ENCODE measurements at places on chromosomes 7 and 10. TPM values are rescaled to one million over a fixed set of nuclear protein-coding genes. Genes with fewer than 3 reads are reported as not detected.
A peak's percentile ranks its signal among the peaks of the same experiment; 100 is the strongest.

DNA sequence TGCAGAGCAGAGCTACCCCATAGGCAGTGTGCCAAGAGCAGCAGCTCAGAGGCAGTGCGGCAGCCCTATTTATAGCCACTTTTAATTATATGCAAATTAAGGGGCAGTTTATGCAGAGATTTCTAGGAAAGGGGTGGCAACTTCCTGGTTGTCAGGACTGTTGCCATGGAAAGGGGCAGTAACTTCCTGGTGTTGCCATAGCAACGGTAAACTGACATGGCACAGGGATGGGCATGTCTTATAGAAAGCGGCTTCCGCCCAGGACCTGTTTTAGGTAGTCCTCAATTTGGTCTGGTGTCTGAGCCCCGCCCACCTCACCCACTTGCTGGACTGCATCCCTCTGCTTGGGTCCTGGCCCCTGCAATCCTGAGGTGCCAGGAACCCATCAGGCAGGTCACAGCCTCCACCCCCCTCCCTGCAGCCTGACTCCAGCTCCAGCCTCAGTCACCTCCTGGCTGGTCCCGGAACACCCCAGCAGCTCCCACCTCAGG lies 115.8 kb downstream of the TMEM130 start:
- peak; percentile 15 for DNase-seq

DNA sequence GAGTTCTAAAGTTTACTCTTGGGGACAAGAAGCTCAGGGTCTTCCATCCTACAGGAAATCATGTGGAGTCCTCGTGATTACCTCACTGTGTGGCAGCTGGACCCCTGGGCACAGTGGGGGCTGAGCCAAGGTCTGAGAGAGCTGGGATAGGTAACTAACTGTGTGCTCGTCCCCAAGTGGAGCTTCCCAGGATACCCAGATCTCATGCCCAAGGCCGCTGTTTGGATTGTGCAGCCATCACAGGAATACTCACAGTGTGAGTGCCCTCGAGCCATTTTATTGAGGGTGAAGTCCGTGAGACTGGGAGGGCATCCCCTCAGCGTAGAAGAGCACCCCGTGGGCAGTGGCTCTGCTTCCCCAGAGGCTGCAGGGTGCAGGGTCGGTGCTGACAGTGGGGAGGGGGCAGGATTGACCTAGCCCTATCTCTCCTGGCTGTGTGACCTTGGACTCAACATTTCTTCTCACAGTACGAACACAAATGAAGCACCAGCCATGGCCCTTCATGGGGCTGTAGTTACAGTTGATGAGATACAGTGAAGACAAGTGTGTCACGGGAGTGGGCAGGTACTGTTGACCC lies 69.6 kb upstream of the LEP start:
- DNase-seq: no peak

DNA sequence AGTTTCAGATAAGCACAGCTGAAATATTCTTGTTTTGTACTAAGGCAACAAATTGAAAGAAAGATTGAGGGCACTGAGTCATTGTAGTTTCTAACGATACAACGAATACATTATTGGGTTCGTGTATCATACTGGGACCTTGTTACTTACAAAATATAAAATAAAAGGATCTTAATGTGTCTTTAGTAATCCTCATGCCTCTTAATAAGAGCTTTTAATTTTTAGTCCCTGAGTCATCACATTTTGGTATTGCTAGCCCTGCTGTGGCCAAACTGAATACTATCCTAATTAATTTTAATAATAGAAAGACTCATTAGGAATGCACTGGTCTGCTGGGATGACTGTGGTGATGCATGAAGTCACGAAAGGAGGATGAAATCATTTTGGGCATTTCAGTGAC lies 309.7 kb downstream of the EXOC4 start:
- DNase-seq: no peak

Gene HOXA13
- under 0.01 TPM for total RNA-seq

Gene CWF19L1
- total RNA-seq: 37.0 TPM

Gene TUBB8
- total RNA-seq: 0.09 TPM

Gene DNAAF5
- total RNA-seq: 19.2 TPM

Gene VENTX
- not detected for total RNA-seq

- DNase-seq: no peak
Measured at GRCh38 chr10:131358741-131359442, 47.4 kb upstream of the TCERG1L start.

Gene PRRT4
- not detected for total RNA-seq

DNA sequence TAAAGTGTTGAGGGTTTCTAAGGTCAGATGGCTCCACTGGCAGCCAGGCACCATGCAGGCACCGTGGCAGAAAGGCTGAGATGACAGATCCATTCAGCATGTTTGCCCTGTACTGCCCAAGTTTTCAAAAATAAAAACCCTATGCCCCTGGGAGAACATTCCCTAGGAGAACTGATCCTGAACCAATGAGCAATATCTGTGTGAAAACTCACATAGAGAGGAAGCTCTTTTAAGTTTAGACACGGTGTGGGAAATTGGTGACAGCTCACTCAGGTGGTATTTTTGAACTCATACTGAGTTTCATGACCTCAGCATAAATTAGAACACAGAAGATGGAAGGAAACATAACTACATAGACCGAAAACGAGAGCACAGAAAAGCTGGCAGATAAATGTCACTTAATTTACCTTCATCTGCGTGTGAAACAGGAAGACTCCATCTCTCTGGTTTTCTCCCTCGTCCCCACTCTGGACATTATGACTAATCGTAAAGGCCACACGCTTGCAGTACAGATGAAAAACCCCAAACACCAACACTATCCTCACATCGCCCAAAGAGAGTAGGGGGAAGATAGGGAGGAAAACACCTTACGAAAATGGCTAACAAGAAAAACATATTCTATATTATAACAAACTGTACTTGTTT lies 127.8 kb downstream of the ICA1 start:
- DNase-seq: no peak

DNA sequence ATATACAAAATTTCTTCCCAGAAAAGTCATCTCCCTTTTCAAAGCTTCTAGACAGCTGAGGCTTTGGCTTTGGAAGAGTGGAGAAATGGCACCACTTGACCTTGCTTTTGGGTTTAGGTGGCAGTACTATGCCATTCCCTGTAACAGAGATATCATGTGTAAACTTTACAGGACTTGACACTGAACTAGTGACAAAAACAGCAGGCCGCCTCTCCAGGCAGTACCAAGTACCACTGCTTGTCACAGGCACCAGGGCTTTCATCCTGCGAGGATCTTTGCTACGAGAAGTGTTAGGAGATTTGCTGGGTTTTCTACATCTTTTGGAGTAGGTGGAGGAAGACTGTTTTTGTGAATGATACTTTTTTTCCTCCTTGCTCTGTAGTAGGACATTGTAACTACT lies 32.6 kb upstream of the ANLN start:
- DNase-seq: no peak

DNA sequence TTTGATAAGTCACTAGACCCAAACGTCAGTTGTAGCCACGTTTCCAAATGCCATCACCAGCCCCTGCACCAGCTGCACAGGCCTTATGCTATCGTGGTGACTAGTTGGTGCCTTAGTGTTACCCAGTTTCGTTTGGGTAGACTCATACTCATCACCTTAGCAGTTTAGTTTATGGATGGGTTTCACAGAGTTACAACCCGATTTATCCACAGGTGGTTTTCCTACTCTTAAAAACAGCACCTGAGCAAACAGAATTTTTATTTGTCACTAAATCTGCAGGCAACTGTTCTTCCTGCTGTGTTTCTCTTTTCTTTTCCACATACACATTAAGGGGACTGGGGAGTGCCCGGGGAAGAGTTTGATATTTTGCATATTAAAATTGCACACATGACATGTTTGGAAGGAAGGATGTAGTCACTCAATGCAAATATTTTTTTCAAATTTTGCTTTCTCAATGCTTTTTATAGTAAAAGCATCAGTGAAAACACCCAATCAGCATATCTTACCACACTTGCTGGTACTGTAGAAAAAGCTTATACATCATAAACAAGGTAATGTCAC lies 41.6 kb downstream of the PDSS1 start:
- DNase-seq: no peak

Gene PWWP2B
- total RNA-seq: 16.3 TPM

GRCh38 chr10:10774416-10774815 lies 243.3 kb upstream of the CELF2 start:
- no peak for DNase-seq

Gene SLC26A4
- 8.0 TPM for total RNA-seq

DNA sequence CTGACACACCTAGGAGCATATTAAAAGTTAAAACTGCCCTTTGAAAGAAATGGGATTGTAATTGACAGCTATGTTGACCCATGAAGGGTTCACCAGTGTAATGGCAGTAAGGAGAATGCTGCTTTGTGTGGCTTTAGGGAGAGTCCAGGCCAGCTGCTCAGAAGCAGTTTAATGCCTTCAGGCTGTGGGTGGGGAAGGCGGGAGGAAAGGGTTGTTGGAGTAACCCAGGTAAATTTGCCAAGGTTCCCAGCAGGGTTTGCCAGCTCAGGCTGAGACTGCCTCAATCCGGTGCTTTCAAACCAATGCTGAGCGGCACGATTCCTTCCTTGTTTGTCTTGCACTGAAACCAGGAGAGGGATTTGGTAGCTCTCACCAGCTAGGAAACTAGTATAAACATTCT lies 637.2 kb downstream of the INHBA start:
- no peak for DNase-seq

DNA sequence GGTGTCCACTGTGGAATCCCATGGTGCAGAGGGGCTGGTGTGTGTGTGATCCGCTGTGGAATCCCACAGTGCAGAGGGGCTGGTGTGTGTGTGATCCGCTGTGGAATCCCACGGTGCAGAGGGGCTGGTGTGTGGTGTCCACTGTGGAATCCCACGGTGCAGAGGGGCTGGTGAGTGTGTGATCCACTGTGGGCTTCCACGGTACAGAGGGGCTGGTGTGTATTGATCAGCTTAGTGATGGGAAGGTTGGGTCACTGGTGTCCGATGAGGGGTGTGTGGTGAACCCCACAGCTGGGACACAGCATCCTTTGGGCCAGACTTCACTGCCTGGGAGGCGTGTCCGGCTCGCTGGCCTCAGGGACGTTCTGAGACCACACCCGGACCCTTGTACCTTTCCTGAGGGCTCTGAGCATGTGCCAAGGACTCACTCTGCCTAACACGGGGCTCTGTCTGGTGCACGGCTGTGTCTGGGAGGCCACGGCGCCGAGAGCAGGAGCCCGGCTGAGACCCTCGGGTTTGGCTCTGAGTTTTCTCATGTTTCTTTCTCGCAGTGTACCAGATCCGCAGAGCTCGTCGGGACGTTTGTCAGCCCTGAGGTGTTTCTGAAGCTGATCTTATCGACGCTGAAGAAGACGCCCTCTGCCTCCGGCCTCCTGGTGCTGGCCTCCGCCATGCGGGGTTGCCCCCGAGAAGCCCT lies 29.3 kb upstream of the PRKAR1B start:
- no peak for DNase-seq

- DNase-seq: no peak
Measured at GRCh38 chr7:43725251-43725650, 4.1 kb downstream of the COA1 start.

GRCh38 chr10:126634911-126635310 lies 35.6 kb downstream of the C10orf90 start:
- DNase-seq: no peak

- DNase-seq: no peak
Measured at GRCh38 chr10:865257-865656, 66.2 kb downstream of the LARP4B start.

DNA sequence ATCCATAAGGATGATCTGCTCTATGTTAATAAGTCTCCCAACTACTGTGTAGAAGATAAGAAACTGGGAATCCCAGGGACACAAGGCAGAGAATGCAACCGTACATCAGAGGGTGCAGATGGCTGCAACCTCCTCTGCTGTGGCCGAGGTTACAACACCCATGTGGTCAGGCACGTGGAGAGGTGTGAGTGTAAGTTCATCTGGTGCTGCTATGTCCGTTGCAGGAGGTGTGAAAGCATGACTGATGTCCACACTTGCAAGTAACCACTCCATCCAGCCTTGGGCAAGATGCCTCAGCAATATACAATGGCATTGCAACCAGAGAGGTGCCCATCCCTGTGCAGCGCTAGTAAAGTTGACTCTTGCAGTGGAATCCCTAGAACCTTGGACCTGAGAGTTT lies 10.3 kb downstream of the WNT16 start:
- DNase-seq: no peak

DNA sequence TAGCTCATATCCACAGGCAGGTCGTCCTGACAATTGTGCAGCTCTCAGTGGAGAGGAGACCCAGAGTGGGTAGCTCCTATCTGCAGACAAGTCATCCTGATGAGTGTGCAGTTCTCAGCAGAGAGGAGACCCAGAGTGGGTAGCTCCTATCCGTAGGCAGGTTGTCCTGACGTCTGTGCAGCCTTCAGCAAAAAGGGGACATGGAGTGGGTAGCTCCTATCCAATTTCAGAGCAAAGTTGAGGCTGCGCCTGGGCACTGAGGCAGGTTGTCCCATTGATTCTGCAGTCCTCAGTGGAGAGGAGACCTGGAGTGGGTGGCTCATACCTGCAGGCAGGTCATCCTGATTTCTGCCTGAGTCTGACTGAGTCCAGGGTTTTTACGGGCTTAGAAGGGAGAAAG lies 111.8 kb downstream of the HPSE2 start:
- no peak for DNase-seq

DNA sequence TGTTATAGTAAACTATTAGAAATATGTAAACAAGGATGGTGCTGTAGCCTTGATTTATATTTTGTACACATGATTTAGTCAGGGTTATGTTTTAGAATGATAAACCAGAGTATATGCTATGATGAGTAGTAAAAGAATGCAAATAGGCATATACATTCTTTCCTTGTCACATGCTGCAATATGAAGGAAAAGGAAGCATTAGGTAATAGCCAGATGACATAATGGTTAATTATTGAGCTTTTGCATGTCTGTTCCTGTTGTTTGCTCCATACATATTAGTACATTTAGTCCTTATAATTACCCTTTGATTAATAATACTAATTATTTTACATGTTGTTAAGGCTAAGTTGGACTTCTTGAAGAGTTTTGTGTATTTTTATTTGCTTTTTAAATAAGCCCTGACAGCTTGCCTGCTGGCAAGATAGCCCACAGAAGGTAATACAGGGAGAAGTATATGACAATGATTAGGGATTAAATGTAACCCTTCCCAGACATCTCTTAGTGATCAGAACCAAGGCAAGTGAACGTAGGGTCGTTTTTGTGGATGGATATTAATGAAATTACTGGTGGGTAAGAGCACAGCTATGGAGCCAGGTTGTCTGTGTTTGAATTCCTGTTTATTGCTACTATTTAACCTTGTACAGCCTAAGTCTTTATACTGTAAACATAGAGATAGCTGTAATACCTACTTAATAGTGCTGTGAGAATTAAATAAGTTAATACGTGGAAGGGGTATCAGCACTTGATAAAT lies 68.4 kb downstream of the PHTF2 start:
- DNase-seq: peak; percentile 72

GRCh38 chr7:147197006-147197405 lies 1080.4 kb downstream of the CNTNAP2 start:
- no peak for DNase-seq

DNA sequence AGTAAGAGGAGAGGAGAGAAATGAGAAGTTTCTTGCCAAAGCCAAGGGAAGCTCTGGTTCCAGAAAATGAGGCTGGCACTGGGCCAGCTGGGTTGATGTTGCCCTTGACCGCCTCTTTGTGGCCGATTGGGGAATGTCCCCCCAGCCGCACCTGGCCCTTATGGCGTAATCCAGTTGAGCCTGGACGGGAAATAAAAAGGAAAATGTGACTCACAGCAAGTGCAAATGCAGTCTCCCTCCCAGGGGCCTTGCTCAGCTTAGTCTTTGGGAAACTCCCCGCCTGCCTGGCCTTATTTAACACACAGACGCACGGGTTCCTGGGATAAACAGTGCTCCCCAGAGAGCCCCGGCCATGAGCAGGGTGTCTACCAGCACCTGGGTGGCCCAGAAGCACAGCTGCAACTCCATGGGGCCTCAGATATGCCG lies 174.8 kb downstream of the KIAA1217 start:
- DNase-seq: peak; percentile 93
